ENCODE measurements at places on chromosomes 12 and 14.

GRCh38 chr12:90940872-90941499 is 14.0 kb downstream of the CCER1 start:
- DNase-seq, result no peak

DNA sequence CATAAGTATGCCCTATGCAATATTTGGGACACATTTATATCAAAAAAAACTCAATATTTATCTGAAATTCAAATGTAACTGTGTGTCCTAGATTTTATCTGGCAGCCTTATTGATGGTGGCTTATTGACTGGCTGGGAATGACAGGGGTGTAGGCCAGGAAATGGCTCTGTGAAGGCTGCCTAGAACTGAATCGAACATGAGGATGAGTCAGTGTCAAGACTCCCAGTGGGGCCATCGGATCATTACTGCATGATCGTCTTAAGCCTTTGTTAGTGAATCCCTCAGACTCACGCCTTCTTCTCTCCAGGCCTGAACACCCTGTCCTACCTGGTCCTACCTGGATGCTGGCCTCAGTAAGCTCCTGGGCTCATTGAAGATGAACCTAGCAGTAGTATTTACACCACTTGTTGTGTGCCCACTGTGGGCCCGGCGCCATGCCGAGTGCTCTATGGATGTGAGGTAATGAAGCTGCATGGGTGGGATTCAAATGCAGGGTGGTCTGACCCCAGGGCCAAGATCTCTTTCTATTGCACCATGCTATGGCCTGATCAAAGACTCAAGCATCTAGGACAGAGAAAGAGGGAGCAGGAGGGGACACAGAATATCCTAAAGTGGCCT is 21.0 kb upstream of the FAIM2 start:
- no peak for DNase-seq

GRCh38 chr14:100384819-100385813 is 62.0 kb downstream of the SLC25A47 start:
- no peak for DNase-seq

DNA sequence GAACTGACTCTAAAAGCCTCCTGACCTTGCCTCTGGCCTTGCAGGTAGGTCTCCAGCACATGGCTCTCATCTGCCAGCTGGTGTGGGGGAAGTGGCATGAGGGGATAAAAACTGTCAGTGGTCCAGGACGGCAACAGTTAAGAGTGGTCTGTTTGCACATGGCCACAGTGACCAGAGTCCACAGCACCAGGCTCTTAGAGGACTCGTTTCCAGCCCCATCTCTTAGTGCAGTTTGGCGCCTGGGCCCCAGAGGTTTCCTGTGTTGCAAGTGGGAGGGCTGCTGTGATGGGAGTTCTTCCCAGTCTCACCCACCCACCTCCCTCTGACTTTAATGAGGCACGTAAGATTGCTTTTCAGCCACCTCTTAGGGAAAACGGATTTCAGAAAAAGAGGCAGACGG is 37.0 kb downstream of the APPL2 start:
- no peak for DNase-seq
